ENCODE measurements at places on chromosomes 16 and 17.

- DNase-seq, result peak; percentile 74
These were observed 44.6 kb upstream of the LCMT1 start for GRCh38 chr16:25066747-25067631.

DNA sequence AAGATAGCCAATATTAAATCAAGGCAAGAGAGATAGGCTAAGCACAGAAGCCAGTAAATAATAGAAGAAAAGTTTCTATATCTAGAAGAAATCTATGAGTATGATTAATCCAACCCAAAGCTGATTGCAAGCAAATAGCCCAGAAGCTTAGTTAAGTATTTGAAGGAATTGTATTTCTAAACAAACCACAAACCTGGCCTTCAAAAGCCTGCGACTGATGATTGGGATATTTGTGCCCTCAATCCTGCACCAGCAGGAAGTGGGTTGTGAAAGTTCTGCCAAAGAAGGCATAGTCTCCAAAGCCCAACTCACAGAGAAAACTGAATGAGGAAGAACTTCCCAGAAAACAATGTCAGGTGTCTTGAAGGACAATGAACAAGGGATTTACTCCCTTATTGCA is 114.5 kb upstream of the C17orf78 start:
- no peak for DNase-seq

GRCh38 chr17:60167065-60167741 is 17.4 kb downstream of the CA4 start:
- no peak for DNase-seq

DNA sequence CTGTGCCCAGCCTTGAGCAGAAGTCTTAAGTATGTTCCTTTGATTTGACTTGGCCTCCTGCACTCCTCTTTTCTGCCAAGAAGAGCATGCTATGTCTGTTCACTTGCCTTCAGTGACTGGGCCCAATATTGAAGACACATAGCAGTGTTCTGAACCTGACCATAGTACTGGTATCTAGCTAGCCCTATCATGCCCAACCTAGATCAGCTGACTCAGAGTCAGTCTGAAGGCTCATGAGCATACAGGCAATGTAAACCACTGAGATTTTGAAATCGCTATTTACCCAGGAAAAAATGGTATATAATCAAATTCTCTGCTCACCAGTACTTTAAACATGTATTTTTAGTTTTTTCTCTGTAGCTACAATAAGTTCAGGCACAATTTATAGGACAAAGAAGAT is 129.4 kb downstream of the TANC2 start:
- no peak for DNase-seq

DNA sequence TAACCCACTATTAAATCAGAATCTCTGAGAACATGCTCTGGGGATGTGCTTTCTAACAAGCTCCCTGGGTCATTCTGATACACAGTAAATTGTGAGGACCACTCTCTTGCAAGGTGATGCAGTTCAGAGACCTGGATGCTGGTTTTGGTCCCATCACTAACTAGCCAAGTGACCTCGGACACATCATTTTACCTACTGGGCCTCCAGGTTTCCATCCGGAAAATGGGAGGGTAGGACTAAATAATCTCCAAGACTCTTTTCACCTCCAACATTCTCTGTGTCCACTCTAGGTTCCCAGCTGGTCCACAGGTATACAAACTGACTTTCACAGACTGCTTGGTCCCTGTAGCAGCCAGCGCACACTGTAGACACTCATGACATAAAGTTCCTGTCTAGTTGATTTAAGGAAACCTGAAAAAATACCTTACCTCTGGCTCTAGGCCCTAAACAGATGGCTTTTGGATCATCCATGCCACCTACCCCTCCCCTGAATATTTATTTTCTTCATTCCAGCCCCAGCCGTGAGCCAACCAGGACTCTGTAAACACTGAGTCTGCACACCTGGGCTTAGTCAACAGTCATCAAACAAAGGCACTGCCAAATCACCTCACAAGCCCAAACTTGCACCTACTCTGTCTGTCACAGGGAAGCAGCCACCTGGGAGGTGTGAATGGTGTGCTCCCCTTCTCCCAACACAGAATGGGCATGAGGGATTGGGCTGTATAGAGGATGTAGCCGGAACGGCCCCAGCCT is 51.3 kb upstream of the MRPS23 start:
- DNase-seq, result no peak

DNA sequence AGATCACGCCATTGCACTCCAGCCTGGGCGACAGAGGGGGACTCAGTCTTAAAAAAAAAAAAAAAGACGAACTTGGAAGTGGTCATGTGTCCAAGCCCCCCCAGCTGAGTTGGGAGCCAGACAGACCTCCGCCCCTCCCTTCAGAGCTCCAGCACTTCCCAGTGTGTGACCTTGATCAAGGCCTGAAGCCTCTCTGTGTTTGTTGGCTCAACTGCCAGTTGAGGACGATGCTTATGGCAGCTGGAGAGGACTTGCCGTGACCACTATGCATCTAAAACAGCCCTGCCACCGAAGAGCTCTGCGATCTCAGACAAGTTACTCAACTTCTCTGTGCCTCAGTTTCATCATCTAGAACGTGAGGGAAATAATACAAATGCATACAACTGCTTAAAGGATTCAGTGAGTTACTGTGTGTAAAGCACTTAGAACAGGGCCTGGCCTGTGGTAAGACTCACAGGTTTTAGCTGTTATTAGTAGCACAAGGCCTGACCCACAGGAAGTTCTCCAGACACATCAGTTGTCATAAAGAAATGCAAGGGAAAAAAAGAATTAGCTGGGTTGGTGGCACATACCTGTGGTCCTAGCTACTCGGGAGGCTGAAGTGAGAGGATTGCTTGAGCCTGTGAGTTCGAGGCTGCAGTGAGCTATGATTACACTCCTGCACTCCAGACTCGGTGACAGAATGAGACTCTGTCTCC is 7.0 kb upstream of the IL27 start:
- DNase-seq, result no peak

GRCh38 chr16:11316331-11317015 is 28.8 kb upstream of the RMI2 start:
- no peak for DNase-seq

- no peak for DNase-seq
These were observed 725 bp upstream of the CASC3 start for GRCh38 chr17:40139566-40140058.

DNA sequence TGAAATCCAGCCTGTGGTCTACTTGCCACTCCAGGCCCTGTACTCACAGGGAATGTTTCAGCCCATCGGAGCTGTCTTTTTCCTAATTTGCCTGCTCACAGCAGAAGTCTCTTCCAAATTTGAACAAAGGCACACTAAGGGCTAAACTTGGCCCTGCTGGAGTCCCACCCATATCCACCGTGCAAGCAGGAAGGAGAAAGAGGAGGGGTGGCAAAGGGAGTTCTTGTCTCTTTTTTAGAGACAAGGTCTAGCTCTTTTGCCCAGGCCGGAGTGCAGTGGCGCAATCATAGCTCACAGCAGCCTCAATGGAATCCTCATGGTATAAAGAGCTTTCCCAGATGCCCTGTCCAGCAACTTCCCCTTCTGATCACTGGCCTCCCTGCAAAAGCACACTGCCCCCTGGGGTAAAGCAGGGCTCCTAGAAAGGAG is 2.7 kb upstream of the PRM1 start:
- no peak for DNase-seq

DNA sequence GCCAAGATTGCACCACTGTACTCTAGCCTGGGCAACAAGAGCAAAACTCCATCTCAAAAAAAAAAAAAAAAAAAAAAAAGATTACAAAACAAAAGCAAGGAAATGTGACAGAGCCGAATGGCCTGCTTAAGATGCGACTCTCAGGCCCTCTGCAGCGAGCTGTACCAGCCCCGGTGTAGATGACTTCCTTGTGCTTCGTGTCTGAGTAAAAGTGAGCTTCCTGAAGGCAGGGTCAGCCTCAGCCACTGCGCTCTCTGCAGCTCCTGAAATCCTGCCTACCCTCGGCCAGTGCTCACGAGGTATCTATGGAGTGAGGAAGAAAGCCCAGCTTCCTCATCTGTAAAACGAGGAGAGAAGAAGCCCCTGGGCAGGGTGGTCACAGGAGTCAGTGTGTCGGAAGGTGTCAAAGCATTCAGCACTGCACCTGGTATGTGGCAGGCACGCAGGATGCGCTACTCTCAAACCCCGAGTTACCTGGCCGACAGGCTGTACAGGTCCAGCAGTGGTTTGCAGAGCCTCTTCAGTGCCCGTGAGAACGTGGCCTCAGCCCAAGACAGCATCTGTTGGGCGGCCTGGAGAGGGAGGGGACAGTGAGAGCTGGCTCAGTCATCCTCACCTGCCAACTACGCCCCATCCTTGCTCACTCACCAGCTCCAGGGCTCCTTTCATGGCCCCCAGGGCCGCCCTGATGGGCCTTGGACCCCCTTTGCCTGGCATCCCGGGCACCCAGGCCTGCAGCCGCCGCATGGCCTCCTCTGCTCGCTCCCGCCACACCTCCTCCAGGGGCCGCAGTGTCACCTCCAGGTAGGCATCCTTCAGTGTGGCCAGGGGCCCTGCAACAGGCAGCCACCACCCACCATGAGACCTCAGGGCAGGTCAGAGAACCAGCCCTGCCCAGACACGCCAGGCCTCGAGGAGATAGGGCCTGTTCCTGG is 44.6 kb downstream of the RMI2 start:
- no peak for DNase-seq

DNA sequence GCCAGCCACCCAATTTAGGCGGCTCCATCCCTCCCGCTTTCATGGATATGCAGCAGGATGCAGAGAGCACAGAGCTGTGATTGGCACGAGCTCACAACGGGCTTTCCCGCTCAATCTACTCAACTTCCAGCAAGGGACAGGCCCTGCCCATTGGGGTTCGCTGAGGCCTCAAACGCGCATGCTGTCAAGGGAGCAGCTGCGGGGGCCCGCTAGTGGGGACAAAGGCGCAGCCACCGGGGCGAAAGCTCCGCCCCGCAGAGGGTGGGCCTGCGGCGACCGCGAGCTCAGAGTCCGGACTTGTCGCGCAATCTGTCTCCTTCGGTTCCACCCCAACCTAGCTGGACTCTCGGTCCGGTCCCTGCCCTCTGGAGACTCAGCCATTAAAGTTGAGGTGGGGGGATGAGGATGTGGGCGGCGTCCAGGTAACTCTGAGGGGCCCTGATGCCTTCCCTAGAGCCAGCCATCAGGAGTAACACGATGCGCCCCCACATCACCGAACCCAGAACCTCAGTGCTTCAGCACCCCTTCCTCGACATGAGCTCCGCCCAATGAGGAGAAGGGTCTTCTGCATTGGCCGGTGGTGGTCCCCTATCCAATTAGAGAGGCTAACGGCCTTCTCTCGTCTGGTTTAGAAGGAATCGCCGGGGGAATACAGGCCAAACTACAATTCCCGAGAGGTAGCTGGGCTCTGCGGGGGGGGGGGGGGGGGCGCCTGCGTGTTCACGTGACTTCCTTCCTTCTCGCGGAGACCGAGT is 489 bp upstream of the NFATC3 start:
- DNase-seq, result peak; percentile 83

DNA sequence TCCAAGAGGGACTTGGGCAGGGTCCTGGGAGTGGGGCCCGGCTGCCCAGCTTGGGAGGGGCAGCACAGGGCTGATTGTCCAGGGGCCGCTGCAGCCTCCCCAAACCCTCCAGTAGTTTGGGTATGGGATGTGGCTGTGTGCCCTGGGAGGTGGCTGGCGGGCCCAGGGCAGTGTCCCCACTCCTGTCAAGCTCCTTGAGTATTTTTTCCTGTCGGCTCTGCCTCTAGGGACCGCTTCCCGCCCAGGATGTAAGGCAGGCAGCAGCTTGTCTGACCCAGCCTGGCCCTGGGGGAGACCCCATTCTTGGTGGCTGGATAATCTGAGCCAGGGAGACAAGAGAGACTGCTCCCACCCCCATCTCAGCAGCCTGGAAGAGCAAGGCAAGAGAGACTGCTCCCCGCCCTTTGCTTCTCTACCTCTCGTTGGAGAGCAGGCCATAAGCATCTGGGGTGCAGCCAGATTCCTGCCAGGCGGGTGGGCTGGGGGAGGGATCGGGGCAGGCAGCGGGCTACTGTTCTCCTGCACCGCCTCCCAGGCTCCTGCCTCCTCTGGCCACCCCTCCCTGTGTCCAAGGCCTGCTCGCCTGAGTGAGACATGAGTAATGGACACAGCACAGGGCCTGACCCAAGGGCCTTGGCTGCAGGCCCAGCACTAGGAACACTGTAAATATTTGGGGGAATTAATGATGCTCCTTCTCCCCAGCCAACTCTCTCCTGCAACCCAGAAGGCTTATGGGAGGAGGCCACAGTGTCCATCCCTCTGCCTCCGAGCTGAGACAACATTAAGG is 18.4 kb upstream of the ITGA3 start:
- no peak for DNase-seq

- DNase-seq, result no peak
These were observed 2.1 kb downstream of the DHRS11 start for GRCh38 chr17:36593656-36594316.

DNA sequence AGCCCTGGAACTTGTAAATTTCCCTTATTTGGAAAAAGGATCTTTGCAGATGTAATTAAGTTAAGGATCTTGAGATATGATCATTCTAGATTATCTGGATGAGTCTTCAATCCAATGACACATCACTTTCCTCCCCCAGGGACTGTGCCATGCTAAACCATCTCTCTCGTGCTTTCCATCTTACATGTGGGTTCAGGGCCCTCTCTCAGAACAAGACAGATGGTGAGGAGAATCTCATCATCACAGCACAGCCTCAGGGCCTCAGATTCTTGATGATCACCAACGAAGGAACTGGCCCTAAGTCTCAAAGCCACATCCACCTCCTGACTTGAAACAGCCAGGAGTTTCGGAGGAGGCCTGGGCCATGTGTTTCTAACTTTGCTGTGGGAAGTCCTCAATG is 78.7 kb downstream of the LITAF start:
- DNase-seq, result no peak

- DNase-seq, result no peak
These were observed 54.3 kb upstream of the MED13 start for GRCh38 chr17:62119373-62119772.

DNA sequence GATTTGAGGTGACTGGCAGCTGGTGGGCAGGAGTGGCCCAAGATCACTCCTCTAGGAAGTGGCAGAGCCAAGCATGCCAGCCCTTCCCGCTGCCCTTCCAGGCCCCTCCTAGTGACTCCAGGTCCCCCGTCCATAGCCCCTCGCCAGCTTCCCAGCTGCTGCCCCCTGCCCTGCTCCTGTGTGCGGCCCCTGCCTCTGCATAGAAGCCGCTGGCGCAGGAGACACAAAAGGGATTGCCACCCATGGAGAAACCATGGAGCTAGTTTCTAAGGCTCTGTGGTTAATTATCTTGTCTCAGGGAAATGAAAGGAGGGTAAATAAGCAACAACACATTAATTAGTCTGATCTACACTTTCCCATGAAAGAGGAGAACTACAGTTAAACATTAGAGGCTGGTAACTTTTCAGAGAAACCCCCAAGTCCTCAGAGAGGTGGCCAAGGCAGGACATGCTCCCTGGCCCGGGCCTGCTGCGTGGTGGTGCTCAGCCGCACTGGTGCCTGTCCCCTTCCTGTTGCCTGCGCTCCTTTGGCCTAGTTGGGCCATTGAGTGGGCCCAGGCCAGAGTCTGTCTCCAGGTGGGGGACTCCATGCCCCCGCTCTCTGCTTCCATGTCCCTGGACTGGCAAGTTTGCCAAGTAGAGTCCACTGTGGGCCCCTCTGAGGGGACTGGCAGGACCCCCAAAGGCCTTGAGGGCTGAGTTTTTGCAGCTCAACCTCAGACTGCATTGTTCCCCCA is 65.2 kb downstream of the PRMT7 start:
- no peak for DNase-seq

- no peak for DNase-seq
These were observed 2.1 kb downstream of the MYO18A start for GRCh38 chr17:29177871-29178749.
